ENCODE measurements at places on chromosomes 13 and 19.

DNA sequence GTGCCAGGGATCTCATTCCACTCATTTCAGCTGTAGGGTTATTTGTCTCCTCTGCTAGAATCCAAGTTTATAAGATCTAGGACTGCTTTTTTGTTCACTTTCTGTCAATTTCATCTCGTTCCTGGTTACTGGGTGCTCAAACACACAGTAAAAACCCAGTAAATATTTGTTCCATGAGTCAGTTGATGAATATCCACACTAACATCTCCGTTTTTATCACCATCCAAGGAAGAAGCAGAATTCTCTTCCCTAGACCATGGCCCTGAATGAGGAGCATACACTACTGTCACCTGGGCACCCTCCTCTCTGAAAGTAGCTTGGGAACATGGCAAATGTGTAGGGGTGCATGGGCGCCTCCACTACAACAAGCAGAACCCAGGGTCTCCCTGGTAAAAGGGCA, 390.8 kb downstream of the FOXO1 start:
- no peak for DNase-seq

DNA sequence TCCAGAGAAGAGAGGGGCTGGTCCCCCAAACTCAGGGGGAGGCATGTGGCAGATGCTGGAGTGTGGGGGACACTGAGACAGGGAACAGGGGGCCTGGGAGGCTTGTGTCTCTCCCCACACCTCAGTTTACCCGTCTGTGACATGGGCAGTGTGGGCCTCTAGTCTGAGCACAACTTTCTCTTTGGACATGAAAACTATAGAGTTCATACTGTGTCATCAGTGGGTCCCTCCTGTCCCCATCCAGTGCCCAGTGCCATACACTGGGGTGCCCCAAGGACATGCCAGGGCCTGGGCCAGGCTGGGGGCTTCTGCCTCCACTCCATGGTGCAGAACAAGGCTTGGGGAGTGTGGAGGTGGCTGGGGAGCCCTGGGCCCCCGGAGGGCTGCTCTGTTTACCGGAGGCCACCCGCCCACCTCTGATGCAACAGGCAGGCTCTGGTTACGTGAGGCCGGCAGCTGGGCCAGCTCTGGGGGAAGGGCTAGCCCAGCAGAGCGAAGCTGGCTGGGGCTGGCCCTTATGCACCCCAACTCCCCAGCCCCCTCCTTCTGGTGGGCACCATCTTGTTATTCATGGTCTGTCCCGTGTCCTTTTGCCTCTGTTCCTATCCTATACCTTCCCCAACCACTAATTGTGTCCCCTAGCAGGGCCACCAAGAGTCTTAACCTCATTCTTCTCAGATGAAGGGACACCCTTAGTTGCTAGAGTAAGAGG, 1.9 kb upstream of the MEF2B start:
- DNase-seq = no peak

- no peak for DNase-seq
These were observed 30.7 kb upstream of the ZNF728 start for GRCh38 chr19:23033721-23034120.

- DNase-seq = no peak
These were observed 72.9 kb downstream of the TEX29 start for GRCh38 chr13:111393221-111393790.

DNA sequence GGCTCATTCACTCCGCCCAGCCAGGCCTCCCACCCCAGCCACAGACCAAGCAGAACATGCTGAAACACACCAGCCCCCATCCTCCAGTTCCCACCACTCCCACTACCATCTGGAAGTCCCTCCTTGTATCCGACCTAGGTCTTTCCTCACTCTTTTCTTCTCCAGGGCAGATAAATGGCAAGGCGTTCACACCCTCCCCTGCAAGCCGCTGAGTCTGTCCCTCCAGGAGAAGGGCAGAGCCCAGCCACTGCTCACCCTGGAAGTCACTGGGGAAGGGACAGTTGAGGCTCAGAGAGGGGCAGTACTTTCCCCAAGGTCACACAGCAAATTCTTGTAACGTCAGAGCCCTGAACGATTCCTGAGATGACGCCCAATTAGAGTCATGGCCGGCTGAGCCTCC, 45.5 kb upstream of the NFIC start:
- DNase-seq = no peak

GRCh38 chr13:50357586-50358118, 342.4 kb downstream of the KCNRG start:
- no peak for DNase-seq

- peak; percentile 58 for DNase-seq
These were observed 871 bp upstream of the CCER2 start for GRCh38 chr19:38912600-38913514.

DNA sequence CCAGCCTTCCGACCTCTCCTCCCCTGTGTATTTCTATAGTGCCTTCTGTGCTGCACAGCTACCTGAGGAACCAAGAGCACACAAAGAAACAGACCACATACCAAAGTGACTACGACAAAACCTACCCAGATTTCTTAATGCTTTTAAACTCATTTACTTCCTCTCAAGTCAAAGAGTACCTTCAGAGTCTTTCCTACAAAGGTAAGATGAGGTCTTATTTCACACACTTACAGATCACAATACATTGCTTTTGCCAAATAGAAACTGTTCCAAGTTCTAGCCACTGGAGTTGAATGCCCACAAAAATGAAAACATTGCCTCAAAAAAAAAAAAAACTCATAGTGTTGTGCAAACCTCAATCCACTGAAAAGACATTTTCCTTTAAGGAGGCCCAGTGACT, 36.4 kb downstream of the TEX26 start:
- DNase-seq = no peak

DNA sequence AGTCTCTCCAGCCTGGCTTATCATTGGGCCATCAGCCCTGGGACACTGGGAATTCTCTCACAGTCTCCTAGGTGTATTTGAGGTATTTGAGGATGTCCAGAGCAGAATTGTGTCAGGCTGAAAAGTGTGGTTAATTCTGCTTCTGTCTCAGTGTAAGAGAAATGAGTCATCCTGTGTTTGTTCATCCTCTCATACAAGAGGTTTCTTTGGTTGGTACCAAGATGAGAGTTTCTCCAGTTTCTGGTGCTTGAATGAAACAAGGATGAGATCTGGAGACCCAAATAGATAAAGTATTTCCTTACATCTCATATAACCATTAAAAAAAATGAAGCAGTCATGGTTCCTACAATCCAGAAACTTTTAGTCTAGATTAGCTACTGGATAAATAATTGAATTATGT, 7.7 kb downstream of the ZNF253 start:
- no peak for DNase-seq

DNA sequence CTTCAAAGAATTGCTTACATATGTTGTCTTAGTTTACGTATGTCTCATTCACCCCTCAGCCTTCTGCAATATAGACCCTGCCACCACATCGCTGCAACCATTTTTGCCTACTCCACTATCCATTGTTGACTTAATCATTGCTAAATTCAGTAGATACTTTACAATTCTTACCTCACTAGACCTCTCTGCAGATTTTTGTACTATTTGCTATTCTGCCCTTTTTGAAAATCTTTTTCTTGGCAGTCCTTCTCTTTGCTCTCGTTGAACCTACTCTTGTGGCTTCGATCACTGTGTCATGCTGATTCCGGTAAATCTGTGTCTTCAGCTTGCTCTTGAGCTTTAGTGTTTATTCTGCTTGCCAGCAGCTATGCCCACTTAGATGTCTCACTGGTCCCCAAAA, 81.2 kb downstream of the CDK8 start:
- DNase-seq = no peak

DNA sequence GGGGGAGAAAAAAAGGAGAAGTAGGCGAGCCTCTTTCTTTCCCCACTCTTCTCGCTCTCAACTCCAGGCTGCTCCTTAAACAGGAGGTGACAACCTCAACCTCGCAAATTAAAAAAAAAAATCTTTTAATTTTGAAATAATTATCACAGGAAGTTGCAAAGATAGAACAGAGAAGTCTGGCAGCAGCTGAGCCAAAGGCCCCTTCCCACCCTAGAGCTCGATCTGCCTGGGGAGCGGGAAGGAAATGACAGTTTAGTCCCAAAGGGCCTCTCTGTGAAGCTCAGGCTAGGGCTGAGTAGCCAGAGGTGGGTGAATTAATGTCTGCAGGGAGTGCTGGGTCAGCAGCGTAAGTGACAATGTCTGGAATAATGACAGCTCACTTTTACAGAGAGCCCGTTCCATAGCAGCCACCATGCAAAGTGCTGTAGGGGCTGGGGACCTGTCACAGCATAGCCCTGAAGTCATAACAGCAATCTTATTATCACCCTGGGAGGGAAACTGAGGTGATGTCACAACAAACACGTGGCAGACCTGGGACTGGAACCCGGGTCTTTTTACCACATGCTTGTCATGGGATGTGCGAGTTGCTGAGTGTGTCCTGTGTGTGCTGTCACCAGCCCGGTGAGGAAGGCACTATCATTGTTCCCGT, 8.8 kb upstream of the CD22 start:
- DNase-seq = no peak

- no peak for DNase-seq
These were observed 240.2 kb downstream of the LHFPL6 start for GRCh38 chr13:39362652-39363381.

DNA sequence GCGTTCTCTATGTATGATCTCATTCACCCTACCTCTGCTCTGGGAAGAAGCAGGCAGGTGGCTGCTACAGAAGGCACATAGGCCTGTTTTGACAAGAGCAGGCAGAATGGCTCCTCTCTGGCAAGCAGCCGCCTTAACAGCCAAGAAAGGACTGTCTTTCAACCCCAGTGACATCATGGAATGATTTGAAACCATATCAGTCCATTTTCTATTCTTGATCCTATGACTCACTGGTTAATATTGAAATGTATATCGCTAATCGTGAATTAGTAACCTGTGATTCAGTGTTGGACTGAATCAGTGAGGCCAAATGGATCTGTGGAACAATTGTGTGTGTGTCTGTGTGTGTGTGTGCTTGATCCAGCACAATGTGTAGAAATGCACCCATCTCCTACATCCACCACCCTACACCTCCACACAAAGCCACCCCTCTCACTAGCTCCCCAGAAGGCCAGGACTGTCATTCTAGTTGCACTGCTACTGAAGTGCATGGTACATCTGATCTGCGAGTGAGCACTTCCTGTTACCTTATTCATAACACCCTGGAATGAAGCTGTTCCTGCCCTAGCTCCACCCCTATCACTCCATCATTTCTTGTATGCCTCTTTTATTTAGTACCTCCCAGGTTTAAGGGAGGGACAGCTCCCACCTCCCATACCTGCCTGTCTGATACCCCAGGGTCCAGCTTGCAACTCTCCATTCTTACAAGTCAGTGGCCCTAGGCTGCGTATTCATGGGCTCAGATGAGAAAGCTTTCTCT, 460.0 kb downstream of the FOXO1 start:
- DNase-seq = peak; percentile 79

- DNase-seq = no peak
These were observed 66.0 kb downstream of the LATS2 start for GRCh38 chr13:20995245-20995838.

GRCh38 chr19:39994361-39994760, 2.5 kb upstream of the ZNF546 start:
- no peak for DNase-seq

DNA sequence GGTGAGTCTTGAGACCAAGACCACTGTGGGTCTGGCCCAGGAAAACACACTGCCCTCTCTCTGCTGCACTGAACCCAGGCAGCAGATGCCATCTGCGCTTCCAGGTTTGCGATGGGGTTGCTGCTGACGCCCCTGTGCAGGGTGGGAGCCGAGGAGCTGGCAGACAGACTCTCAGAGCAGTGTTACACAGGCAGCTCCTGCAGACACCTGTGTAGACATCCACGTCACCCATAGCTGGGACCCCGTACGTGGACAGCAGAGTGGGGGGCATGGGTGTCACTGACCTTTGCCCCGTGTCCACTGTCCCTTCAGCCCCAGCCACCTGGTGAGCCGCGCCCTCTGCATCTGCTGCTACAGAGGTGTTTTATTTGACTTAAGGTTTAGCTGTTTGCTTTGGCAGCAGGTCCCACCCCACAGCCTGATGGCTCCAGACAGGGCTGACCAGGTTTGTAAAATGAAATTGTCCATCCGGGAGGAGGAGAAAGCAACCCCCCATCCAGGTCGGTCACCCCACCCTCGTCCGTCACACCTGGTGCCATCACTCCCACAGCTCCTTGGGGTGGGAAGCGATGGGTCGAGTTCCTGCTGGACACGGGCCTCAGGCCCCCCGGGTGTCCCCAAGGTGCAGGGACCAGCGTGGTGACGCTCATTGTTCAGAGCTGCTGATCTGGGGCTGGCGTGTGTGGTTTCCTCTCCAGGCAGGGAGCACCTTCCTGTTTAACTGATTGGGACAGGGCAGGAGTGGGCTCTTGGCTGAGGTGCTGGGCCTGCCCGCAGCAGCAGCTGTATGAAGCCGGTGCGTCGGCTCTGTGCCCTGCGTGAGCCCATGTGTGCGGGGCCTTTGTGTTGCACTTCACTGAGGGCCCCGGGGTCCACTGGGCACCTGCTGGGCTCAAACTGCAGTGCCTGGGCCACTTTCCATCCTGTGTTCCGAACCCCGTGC, 28.4 kb downstream of the MCF2L start:
- DNase-seq = no peak

DNA sequence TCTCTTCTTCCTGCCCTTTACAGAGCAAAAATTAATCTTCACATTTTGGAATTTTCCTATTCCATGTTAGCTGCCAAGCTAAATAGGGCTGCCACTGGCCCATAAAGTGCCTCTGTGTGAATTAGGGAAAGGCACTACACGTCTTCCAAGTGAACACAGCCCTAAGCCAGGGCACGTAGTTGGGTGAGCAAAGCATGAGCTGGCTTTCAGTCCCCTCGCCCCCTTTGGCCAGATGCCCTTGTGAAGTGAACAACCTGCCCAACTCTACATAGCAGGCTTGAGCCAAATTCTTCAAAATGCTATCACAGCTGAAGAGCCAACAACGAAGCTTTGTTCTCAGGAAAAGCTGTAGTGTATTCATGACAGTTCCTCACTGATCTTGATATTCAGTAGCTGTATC, 213.1 kb downstream of the OXGR1 start:
- DNase-seq = no peak

- peak; percentile 24 for DNase-seq
These were observed 100.4 kb downstream of the RFC3 start for GRCh38 chr13:33918199-33918932.

GRCh38 chr13:78476910-78477309, 126.4 kb downstream of the POU4F1 start:
- DNase-seq = no peak

GRCh38 chr19:49658566-49659442, 6.9 kb downstream of the IRF3 start:
- no peak for DNase-seq

- no peak for DNase-seq
These were observed 5.4 kb downstream of the DDX39A start for GRCh38 chr19:14413693-14414181.

- no peak for DNase-seq
These were observed 921.6 kb upstream of the PCDH20 start for GRCh38 chr13:62337109-62337880.

GRCh38 chr13:38902551-38902950, 88.1 kb downstream of the STOML3 start:
- DNase-seq = no peak

Data from common myeloid progenitor, CD34-positive (primary cell).